ENCODE measurements at places on chromosomes 7 and 10. TPM values are rescaled to one million over a fixed set of nuclear protein-coding genes. Genes with fewer than 3 reads are reported as not detected.

HPS1 gene
- 28.2 TPM for total RNA-seq

NRP1 gene
- total RNA-seq: 109 TPM

SLC35G1 gene
- total RNA-seq: 10.2 TPM

SEC61A2 gene
- total RNA-seq: 13.8 TPM

MMS19 gene
- total RNA-seq: 34.2 TPM

NEUROG3 gene
- not detected for total RNA-seq

IDI2 gene
- total RNA-seq: not detected

Measured in A549 treated with DMSO at 1 μM for 4 hours (cell line).